ENCODE measurements at places on chromosomes 3 and 15.

DNA sequence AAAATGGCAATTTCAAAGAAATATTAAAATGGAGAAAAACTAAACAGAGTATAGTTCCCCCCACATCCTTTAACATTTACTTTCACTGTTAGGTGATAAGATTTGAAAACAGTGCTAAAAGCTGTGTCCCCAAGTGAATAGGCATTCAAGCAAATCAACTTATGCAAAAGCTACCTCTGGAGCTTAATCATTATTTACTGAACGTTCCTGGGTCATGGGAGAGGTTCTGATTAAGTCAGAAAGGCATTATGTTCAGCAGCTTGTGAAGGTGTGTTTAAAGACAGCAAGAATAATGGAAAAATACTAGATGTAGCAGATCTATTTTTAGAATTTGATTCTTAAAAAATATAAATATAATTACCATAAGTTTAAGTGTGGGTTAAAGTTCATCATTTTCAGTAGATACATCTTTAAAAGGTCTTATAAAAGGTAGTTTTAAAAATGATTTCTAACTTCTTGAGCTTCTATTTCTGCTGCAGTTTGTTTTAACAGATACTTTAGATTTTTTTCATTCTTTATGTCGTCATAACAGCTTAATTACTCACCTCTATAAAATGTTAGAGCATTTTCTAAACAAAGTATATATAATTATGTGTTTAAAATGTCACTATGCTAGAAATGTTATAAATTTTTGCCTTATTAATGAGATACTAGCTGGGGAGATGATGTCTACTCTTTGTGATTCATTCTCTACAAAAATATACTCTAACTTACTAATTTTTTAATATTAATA is 127.9 kb downstream of the MITF start:
- no peak for DNase-seq

DNA sequence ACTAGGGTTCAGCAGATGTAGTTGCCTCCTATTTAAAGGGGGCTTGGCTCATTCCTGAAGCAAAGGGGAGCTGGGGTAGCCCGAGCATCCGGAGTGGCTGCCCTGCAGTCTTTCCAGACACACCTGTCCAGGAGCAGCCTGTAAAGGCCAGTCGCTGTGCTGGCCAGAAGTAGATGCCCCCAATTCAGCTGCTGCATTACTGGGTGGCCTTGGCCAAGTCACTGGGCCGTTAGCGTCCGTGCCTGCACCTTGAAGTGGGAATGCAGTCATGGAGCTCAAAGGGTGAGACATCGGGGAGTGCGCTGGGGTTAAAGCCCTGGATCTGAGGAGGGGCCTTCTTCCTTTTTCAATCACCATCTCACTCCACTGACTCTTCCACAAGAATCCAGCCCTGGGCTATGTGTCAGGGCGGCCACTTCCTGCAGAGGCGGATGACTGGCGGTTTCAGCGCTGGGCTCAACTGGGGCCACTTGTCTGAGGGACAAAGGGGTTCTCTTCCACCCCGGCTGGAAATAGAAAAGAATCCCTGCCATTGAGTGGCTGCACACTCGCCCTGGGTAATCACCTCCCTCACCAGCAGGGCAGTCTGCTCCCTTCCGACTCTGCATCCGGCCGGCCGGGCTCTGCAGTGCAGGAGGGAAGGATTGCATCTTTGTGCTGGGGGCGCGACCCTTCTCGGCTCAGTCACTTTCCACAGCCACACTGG is 11.8 kb downstream of the ALDH1A3 start:
- no peak for DNase-seq

- no peak for DNase-seq
Measured at GRCh38 chr15:98635848-98636247, 12.5 kb upstream of the IGF1R start.

- DNase-seq, result no peak
Measured at GRCh38 chr3:42683875-42684598, 1.3 kb upstream of the KLHL40 start.

DNA sequence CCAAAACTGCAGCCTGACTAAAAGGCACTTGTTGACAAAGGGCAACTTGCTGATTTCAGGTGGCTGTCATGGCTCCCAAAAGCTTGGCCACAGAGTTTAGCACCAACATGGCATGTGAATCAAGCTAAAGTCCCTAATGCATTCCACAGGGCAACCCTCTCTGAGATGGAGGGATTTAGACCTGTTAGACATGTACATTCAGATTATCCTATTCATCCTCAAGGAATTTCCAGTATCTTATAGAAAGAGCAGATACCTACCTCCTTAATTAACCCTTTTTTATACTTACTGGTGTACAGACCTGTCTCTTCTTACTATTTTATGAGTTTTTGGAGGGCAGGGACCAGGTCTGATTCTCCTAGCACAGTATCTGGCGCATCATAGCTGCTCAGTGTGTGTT is 31.3 kb downstream of the ACP3 start:
- DNase-seq, result no peak

DNA sequence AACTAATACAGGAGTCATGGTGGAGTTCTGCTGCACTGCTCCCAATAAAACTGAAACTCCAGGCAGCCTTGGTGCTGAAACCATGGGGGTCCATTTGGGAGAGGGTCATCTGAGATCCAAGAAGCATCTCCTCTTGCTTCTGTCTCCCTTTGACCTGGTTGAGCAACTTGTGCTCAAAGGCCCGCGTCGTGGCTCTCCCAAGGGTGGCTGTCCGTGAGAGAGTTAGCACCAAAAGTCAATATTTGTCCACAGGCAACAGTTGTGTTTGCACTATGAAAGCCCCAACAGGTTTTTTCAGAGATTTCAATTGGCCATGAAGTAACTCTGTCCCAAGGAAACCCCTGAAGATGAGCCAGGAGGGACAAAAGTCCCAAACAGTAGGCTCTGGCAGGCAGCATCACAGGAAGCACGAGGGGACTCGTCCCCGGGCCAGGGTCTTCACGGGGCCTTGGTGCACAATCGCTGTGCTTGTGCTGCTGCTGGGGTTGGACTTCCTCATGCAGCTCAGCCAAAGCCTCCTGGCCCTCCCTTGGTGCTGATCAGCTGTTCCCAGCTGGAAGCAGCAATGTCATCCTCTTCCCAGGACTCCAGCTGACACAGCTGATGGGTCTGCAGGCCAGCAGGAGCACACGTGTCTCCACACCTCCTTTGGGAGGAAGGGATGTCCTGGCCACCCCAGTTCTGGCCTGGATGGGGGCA is 39.4 kb upstream of the WNT5A start:
- no peak for DNase-seq

DNA sequence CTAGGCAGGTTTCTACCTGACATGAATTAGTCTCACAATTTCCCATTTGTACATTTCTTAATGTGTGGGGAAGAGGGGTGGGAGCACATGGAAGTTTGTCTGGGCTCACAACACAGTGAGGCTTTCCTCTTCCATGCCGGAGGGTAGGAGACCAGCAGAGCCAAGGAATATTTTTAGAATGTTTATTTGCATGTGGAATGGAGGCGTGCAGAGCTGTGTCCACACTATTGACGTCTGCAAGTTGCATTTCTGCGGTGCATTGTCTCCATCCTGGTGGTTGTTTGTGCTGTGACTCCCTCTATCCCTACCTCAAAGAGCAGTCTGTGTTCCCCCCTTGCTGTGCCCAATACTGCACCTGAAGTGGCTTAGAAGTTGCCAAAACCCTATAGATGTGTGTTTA is 103.1 kb upstream of the LRTM1 start:
- DNase-seq, result no peak

GRCh38 chr15:79849789-79850188 is 47.0 kb downstream of the MTHFS start:
- no peak for DNase-seq

- no peak for DNase-seq
Measured at GRCh38 chr3:55641964-55642363, 154.9 kb upstream of the WNT5A start.

Measured in effector CD4-positive, alpha-beta T cell (primary cell).